Stimulated activated CD4-positive, alpha-beta T cell treated with anti-CD3 and anti-CD28 coated beads, Interleukin-12 subunit alpha, Interleukin-12 subunit beta, amount 100 ng/mL, for 48 hours (primary cell): ENCODE measurements at places on chromosomes 3 and 15.

DNA sequence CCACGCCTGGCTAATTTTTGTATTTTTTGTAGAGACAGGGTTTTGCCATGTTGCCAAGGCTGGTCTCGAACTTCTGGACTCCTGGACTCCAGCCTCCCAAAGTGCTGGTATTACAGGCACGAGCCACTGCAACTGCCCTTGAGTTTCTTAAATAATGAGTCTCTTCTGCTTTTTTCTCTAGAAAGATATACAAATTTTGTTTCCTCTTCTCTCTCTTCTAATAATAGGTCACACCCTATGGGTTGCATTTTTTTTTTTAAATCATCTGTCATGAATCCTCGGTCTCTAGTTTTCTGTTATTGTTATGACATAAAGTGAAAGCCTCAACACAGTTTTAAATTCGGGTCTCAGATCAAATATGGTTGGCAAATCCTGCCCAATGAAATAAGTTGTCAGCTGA, 111.2 kb downstream of the IL12A start:
- no peak for DNase-seq

GRCh38 chr3:127620637-127621375, 8.2 kb upstream of the PODXL2 start:
- no peak for DNase-seq

DNA sequence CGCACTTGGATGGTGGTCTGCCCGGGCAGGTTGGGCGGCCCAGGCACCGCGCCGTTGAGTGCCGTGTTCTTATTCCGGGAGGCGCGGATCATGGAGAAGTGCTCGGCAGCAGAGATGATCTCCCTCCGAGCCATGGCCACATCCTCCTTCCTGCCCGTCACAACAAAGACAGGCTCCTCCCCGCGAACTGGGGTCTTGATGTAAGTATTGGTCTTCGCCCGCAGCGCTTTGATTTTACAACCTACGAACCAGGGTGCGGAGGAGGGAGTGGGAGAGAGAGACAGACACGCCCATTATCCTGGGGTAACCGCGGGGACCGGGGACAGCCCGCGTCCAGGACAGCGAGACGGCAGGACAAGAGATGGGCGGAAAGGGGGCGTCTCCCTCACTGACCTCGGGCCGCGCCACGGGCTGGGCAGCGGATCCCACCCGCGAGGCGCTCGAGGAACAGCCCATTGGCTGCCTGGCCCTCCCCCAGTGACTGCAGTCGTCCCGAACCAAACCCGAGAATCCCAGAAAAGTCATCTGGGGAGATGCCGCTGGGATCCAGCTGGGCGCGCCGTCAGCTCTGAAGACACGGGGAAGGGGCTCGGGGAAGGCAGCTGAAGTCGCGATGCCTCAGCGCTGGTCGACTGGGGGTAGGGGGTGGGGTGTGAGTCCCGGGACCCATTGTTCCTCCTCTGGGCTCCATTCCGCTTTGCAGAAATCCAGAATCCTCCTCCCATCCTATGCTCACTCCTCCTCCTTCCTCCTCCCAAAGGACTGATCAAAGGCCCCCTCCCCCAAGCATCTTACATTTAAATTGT, 1.2 kb downstream of the MEX3B start:
- DNase-seq: peak; percentile 8

DNA sequence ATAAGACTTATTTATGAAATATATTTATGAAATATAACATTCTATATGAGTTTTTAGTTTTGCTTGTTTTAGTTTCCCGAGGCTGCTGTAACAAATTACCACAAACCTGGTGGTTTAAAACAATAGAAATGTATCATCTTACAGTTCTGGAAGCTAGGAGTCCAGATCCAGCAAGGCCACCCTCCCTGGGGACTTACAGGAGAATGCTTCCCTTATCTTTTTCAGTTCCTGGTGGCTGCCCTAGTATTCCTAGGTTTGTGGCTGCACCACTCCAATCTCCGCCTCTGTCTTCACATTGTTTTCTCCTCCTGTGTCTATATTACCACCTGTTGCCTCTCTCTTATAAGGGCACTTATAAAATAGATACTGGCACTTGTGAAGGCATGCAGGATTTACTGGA, 877.8 kb downstream of the TUSC7 start:
- DNase-seq: no peak

GRCh38 chr3:127903611-127904375, 11.2 kb upstream of the KBTBD12 start:
- no peak for DNase-seq
